Stimulated activated CD8-positive, alpha-beta memory T cell treated with anti-CD3 and anti-CD28 coated beads, Interleukin-4, amount 100 ng/mL, for 4 hours (primary cell): ENCODE measurements at places on chromosomes 16 and 17.

DNA sequence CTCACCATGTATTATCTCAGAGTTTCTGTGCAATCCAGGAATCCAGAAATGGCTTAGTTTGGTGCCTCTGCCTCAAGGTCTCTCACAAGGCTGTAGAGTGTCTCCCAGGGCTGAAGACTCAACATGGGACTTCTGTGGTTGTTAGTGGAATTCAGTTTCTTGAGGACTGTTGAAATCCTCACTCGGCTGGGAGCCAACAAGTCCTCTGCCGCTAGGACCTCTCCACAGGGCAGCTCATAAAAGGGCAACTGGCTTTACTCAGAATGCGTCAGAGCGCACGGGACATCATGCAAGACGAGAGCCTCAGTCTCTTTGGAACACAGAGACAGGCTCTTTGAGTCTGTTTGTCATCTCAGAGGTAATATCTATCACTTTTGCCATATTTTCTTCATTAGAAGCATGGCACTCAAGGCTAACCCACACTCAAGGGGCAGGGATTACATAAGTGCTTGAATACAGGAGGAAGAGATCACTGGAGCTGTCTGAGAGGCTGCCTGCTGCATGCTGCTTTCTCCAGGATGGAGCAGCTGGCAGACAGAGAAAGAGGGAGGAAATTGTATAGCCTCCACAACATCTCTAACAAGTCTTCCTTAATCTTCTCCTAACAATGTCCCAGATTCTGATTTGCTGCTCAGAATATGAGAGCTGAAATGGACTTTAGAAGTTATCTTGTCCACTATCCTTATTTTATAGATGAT is 97.5 kb upstream of the ASIC2 start:
- DNase-seq, result no peak

- no peak for DNase-seq
Observed at GRCh38 chr17:6196355-6196754, 126.2 kb downstream of the WSCD1 start.

GRCh38 chr17:77248216-77249114 is 107.7 kb downstream of the SEC14L1 start:
- no peak for DNase-seq

- DNase-seq, result no peak
Observed at GRCh38 chr17:17915183-17915582, 57.0 kb downstream of the TOM1L2 start.

DNA sequence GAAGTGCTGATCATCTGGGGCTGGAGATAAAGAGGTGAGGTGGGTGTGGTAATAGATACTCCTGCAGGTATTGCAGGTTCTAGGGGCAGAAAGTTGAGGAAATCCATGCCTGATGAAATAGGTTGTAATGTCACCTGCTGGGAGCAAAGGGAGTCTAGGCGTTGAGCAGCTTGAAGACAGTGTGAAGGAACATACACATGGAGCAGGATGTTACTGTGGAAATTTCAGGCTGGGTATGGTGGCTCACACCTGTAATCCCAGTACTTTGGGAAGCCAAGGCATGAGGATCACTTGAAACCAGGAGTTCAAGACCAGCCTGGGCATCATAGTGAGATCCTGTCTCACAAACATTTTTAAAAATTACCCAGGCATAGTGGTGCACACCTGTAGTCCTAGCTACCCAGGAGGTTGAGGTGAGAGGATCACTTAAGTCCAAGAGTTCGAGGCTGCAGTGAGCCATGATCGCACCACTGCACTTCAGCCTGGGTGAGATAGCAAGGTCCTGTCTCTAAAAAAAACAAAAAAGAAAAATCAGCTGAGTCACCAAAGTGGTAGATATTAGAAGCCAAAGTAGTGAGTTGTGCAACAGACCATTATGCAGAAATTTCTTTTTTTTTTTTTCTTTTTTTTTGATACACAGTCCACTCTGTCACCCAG is 9.1 kb upstream of the CRYBA1 start:
- DNase-seq, result no peak

DNA sequence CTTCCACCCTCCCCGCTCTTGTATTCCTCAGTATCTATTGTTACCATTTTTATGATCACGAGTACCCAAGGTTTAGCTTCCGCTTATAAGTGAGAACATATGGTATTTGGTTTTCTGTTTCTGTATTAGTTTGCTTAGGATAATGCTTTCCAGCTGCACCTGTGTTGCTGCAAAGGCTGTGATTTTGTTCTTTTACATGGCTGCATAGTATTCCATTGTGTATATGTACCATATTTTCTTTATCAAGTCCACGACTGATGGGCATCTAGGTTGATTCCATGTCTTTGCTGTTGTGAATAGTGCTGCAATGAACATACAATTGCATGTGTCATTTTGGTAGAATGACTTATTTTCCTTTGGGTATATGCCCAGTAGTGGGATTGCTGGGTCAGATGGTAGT is 79.7 kb upstream of the EFCAB3 start:
- DNase-seq, result no peak

DNA sequence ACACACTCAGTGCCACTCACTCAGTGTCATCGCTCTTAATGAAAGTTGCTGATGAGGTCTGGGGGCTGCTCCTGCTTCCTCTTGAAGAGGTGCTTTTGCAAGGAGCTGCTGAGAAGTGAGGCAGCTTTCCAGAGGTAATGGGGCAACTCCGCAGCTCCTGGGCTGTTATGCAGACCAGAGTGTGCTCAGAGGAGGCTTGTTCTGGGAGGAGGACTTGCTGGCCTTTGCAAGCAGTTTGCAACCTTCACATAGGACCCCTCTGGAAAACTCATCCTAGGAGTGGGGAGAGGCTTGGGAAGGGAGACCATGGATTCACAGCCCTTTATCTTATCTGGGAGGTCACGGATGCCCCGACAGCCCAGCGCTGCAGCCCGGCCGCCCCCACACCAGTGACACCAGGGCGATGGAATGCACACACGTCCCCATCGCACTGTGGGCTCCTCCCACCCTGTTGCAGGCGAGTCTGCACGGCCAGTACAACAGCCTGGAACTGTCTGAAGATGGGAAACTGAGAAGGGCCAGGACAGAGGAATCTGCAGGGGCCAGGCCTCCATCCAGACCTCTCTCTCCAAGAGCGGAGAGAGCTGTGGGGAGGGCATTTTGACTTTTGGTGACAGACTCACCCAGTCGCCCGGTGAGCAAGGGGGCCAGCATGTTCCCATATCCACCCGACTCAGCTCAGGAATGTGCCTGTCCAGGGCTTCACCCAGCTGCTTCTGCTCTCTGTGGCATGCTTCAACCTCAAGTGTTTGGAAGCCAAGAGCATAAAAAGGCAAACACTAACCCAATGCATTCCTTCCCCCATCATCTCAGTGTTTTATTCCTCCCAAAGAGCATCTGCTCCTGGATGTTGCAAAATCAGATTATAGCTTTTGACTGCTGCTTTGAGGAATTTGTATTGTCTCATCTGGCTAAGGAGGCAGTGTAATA is 78.6 kb upstream of the ZNF469 start:
- DNase-seq, result no peak

GRCh38 chr17:42623271-42623670 is 13.8 kb downstream of the TUBG1 start:
- DNase-seq, result no peak

- no peak for DNase-seq
Observed at GRCh38 chr17:62791235-62791734, 16.8 kb downstream of the MARCHF10 start.

GRCh38 chr17:38735161-38735997 is 5.2 kb downstream of the CISD3 start:
- peak; percentile 69 for DNase-seq

DNA sequence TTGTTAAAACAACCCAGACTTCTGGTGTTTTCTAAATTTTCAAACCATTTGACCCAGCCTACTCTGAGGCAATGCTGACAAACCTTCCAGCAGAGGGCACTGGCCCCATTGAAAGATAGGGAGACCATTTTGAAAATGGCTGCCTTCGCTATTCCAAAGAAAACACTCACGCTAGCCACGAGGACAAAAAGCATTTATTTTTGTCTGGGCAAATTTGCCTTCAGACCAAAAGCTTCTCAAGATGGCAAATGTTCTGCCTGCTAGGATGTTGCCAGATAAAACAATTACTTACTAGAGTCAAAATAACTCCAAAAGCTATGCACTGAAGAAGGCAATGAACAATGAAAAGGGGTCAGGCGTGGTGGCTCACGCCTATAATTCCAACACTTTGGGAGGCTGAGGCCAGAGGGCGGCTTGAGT is 296.7 kb upstream of the IRX5 start:
- DNase-seq, result no peak

- no peak for DNase-seq
Observed at GRCh38 chr16:82603784-82604411, 22.9 kb upstream of the CDH13 start.

GRCh38 chr17:75476752-75477489 is 20.5 kb downstream of the TMEM94 start:
- DNase-seq, result no peak

DNA sequence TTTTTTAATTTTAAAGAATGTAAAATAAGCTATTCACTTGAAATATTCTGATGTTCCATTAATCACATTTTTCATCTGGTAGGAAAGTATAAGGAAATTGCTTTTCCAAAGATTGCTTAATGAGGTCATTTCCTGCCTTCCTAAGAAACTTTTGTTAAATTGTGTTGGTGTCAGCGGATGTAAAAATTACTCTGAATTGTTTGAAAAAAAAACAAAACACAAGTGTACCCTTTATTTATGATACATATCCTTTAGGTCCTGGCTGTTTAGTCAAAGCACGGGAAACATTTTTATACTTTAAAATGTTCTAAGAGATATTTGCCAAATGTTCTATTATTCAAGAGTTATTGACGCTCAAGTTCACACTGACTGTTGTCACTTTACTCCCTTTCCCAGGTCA is 1357.4 kb upstream of the GOT2 start:
- no peak for DNase-seq

DNA sequence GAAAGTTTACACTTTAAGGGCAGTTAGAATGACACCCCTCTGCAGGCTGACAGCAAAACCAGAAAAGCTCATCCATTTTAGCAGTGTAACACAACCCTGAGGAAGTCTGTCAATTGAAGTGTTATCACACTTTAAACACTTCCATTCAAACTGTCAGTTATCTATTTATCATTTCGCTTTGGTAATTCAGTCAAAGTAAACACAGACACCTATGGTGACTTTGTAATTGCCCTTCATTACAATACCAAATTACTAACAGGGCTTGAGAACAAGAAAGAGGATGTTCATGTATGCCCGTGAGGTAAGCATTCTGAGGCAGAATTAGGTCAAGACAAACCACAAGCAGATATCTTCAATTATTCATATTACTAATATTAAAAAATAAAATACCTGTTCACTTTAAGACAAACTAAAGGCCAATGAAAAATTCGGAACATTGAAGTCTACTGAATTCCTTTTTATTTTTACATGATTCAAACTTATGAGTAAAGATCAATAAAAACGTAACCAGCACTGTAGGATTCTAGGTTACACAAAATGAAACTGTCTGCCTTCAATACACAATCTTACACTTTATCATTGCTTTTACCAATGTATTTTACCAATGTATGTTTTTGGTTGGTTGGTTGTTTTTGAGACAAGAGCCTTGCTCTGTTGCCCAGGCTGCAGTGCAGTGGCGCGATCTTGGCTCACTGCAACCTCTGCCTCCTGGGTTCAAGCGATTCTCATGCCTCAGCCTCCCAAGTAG is 57.1 kb downstream of the BRIP1 start:
- DNase-seq, result no peak

GRCh38 chr16:77986011-77986740 is 36.2 kb upstream of the CLEC3A start:
- DNase-seq, result no peak

GRCh38 chr16:3776316-3776715 is 59.0 kb upstream of the TRAP1 start:
- DNase-seq, result no peak

DNA sequence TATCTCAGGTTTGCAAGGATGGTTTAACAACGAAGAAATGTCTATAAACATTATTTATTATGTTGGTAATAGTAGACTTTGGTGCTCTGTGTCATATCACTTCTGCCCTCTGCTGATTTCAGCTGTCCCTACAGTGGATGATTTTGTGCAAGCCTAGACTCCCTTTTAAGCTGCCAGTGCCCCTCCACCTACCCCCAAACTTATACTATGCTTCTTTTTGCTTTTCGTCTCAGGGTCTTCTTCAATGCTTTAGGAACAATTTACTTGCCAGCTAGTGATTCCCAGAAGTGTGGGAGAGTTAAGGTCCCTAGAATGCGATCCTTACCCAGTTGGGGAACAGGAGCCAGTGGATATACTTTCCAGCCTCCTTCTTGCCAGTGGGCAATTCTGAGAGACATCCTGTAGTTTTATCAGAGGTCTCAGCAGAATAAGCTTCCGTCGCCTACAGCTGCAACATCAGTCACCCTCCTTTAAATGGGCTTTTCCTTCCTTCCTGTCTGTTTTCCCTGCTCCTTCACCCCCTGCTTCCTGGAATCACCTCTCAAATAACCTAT is 4.1 kb downstream of the ICAM2 start:
- DNase-seq, result no peak

- no peak for DNase-seq
Observed at GRCh38 chr17:16511593-16511992, 19.6 kb upstream of the LRRC75A start.

GRCh38 chr16:21664801-21665492 is 1.2 kb downstream of the OTOA start:
- no peak for DNase-seq

- no peak for DNase-seq
Observed at GRCh38 chr17:14904386-14904785, 360.7 kb downstream of the PMP22 start.

DNA sequence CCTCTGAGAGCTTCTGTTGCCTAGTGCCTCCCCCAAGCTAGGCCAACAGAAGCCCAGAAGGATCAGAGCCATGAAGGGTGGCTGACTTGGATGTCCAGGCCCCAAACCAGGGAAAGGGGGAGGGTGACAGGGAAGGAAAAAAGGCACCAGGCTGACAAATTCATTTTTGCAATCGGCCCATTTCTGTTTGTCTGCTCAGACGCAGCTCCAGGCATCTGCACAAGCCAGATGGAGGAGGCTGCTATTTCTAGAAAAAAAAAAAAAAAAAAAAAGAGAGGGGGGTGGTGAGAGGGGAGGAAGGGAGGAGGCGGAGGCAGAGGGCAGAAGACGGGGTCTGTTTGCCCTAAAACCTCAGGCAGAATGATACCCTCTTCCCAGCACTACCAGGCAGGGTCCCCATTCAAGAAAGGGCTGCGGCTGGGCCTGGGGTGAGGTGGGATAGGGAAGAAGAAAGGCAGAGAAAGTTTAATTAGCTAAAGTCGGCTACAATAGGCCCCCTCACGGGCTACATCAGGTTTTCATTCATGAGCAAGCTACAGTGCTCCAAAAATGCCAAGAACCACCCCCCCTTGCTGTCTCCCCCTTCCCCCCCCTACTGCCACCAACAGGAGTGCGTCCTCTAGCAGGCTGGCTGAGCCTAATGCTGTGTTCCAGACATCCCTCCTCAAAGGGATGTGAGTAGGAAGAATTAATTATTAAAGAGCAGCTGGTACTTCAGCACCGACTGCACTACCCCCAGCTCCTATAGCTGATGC is 2.4 kb downstream of the HDAC5 start:
- no peak for DNase-seq
